ENCODE measurements at places on chromosomes 3 and 15.

- no peak for DNase-seq
Observed at GRCh38 chr3:128882719-128883118, 3.3 kb downstream of the ACAD9 start.

- DNase-seq, result no peak
Observed at GRCh38 chr3:102537123-102537522, 102.3 kb downstream of the ZPLD1 start.

DNA sequence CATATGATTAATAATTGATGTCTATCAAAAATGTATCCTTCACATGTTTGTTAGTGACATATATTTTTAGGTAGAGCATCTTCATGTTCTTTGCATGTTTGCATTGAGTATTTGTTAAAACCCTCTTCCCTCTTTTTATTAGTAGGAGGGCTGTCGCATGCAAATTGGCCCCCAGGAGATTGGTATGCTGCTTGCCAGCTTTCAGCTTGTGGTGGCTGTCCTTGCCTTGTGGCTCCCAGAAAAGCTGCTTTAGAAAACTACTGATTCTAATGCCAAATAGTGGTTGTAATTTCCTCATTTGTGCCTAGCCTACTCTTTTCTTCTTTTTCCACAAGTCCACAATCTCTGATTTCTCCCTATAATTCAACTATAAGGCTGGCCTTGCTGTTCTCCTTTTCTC, 886.8 kb downstream of the VGLL3 start:
- no peak for DNase-seq

DNA sequence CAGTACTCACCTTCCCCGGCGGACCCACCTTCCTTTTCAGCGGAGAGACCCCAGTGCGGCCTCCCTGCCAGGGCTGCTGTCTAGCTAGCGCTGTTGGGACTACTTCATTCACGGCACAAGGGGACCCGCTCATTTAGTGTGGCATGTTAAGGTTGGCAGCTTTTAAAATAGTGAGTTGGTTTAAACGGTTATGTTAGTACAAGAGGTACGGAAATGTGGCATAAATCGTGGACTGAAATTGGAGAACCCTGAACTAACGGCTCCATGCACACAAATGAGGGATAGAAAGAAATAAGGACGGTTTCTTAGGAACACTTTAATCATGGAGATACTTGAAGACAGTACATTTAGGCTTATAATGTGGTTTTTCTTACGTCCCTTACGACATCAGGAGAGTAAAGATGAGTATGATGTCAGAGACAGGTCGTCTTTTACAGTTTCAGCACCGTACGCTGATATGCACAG, 752 bp downstream of the CEP63 start:
- no peak for DNase-seq

DNA sequence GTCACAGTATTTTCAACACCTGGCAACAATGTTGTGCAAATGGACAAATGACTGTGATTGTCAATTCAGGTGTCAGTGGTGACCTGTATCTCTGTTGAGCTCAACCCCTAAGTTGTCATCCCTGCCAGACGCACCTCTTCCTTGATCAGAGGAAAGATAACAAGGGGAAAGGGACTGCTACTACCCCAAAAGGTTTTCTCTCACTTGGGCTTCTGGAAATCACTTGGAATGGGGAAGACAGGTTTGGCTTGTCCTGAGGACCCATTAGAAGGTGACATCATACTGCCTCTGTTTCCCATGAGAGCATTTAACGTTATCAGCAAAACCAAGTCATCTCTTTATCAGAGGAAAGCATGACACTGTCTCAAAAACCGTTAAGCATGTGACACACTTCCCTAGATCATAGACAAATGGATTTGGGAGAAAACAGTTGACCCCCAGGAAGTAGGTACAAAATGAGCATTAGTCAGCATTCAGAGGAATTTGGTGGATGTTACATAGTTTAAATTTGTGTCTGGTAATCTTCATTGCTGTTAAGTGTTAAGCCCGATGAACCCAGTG, 769.5 kb downstream of the GRM7 start:
- DNase-seq, result no peak

GRCh38 chr3:114867835-114868503, 279.1 kb downstream of the ZBTB20 start:
- no peak for DNase-seq

DNA sequence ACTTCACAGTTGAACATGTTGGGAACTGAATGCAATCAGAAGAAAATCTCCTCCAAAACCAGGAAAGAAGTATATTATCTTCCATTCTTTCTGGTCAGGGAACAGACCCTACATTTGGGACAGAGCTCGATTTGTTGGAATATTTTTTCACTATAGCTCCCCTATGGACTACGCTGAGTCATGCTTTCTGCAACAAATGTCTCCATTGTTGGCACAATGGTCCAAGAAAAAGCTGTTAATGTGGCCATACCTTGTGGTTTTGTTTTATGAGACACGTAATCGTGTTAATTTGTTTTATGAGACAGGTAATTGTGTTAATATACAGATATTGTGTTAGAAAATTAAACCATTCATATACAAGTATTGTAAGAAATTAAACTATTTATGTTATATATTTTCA, 101.4 kb downstream of the TGFBR2 start:
- DNase-seq, result no peak

DNA sequence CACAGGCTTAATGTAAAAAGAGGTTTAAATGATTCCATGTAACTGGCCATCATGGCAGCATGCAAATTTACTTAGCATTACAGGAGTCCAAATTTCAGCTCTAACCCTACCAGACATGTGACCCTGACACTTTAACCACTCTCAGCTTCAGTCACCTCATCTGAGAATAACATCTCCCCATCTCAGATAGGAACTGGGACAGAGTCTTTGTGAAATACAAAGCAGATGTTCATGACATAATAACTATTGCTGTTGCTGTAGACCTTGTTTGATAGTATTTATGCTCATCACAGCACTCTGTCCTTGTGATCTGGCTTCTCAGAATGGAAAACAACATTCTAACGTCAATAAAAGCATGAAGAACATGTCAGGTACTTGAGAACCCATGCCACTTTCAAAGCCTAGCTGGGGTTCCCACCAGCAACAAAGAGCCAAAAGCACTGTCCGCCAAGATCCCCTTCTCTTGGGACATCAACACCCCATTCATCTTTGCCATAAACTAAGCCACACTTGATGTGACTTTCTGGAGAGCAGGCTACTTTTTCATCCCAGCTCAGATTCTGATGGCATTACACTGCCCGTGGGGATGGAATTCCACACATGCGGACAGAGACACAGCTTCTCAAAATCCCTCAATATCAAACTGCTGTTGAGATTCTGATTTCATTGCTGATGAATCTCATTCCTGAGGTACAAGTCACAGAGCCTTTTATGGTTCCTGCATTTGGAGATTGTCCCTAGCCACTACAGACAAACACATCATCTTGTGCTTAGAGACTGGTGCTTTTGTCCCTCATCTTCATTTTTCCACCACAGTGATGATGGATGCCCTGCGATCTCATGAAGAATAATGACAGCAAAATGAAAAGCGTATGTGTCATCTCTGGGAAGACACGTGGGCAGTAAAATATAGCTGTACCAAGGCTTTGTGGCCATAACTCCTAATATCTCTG, 202.7 kb downstream of the TNIK start:
- DNase-seq, result no peak

DNA sequence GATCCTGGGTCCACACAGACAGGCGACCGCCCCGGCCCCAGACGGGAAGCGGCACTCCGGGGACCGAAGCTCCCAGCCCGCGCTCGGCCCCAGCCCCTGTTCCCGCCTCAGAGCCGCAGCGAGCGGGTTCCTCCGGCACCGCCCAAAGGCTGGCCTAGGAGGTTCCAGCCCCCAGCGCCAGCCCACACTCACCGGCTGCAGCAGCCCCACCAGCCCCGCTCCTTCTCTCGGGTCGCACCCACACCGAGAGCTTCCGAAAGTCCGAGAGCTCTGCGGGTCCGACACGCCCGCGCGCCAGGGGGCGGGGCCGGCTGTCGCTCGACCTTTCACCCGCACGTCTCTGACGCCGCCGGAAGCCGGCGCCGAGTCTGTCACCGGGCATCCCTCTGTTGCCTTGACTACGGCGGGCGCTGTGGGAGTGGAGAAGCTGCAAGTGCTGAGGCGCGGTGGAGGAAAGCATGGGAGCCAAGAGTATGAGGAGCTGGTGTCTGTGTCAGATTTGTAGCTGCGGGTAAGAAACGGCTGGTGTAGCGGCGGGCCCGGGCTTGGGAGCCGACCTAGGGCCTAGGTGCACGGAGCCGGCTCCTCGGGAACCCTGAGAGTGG, at the start of the genes EFL1 and SAXO2:
TSS of gene EFL1 (minus strand) at position 313 of the 605 bp plus-strand sequence. CDS start 956 bp downstream, outside the sequence.
TSS of gene SAXO2 (plus strand) at position 397 of the 605 bp plus-strand sequence. CDS start at position 459, 62 bp downstream.
- peak; percentile 13 for DNase-seq

DNA sequence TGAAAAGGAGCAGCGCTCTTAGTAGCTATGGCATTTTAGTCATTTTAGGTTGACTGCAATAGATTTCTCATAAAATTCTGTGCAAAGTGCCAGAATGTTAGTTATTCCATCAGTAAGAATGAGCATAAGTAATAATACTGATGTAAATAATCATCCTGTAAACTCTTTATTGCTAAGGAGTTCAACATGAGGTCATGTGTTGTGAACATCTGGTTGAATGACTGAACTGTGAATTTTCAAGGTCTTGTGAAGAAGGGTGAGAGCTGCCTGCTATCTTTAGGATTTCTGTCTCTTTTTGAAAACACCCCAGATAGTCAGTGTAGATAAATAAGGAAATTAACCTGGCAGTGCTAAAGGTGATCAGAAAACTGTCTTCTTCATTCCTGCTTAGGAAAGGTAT, 333.4 kb upstream of the TBC1D5 start:
- DNase-seq, result no peak

DNA sequence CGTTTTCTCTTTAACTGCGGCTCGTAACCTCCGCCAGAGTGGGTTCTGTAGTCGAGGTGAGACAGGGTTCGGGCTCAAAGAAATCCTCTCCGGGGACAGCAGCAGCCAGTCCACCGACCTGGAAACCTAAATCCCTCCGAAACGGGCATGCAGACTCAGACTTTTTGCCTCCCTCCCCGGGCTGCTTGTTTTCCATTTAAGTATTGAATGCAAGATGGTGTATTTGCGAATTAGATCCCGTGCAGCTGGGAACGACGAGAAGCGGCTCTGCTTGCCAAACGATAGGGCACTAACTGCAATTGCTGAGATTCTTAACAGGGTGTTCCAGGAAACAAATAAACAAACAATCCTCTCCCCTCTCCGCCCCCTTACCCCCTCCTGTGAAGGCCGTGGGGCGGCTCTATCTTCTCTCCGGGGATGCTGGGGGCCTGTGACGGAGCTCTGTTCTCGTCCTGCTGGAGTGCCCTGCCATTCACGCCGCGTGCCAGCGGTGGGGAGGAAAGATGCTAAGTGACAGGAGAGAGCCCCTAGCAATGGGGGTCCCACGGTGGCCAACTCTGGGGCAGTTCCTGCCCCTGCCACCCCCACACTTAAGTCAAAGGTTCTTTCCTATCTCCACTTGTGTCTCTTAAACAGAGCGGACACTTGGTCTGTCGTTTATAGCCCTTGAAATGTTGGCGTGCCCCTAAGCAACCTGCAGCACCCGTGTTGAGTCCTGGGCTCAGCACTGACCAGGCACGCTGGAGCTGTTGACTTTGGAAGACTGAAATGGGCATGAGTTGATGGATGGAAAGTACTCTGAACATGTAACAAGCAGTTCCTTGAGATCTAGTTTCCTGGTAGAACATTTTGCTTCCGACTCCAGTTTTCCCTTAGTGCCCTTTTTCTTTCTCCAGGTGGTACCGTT, 1.3 kb upstream of the ETV5 start:
- DNase-seq, result no peak

GRCh38 chr3:128340198-128340903, 126.3 kb downstream of the DNAJB8 start:
- no peak for DNase-seq

- no peak for DNase-seq
Observed at GRCh38 chr3:194255252-194256039, 95.7 kb downstream of the CPN2 start.

DNA sequence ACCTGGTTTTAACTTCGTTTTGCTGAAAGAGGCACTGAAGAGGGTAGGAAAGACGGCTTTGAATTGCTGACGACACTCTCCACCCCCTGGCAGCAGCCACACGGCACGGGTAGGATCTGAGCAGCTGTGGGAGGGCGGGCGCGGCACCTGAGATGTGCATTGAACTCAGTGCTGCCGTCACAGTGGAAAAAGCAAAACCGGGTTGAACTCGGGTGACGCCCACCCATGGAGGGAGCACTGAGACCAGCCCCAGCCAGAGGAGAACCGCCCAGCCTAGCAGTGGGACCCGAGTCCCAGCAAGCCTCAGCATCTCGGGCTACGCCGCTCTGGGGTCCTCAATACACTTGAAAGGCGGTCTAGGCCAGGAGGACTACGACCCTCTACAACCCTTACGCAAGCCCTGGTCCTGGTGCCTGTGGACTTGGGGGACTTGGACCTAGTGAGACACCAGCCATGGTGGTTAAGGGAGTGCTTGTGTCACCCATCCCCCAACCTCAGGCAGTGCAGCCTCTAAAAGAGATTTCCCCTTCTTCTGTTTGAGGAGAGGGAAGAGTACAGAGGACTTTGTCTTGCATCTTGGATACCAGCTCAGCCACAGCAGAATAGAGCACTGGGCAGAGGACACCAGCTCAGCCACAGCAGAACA, 50.0 kb upstream of the RPL35A start:
- DNase-seq, result no peak

DNA sequence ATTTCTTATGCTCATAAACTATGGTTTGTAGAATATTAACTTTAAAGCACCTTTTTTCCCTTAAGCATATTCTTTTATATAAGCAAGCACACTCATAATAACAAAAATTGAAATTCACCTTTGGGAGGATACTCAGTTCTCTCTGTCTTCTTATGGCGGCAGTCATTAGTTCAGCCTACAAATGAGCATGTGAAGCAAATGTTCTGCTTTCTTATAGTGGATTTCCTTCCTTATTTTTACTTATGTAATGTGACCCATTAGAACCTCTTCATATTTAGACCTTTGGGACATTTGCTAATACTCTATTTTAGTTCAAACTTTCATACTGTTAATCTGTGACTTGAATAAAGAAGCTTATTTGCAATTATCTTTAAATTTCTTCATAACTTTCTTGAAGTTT, at the start of gene P2RY13:
TSS of gene P2RY13 (minus strand) at position 187 of the 400 bp plus-strand sequence. CDS start at position 166, 21 bp downstream.
- DNase-seq, result no peak

DNA sequence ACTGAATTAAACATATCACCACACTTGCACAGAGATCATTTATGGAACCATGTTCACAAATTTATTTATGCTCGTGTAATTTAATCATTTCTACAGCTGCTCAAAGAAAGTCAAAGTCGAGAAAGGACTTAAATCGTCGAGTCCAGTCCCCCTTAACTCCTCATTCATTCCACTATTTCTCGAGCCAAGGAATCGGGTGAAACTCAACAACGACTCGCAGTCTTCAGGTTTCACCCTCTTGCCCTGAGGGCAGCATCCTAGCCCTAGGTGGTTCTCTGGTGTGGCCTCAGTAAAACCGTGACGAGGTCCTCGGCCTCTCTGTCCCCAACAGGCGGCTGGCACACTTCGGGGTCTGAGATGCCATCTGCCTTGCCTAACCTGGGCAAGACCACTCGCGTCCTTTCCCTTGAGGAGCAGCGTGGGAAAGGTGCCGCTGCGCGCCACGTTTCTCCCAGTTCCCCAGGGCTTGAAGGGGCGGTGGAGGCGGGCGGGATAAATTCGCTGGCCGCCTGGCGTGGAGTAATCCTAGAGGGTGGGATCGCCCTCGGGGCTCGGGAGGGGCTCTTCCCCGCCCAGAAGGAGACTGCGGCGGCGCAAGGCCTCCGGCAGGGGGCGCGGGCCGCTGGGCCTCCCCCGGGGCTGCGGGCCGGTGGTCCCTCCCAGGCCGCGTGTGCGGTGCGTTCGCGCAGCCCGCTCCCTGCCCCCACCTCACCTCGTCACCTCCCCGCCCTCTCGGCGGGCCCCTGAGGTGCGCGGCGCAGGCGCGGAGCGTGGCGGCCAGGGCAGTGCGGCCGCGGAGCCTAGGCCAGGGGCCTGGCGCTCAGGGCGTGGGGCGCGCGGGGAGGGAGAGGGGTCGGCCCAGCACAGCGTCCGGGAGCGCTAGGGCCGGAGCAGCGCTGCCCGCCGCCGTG, at the start of gene ZNF639:
TSS of gene ZNF639 (plus strand) at position 746 of the 911 bp plus-strand sequence. CDS start 5,263 bp downstream, outside the sequence.
- peak; percentile 84 for DNase-seq

GRCh38 chr3:14522129-14522691, 17.9 kb downstream of the GRIP2 start:
- no peak for DNase-seq

Measured in NCI-H1694 (cell line).